ENCODE measurements at places on chromosomes 7 and 10.

- DNase-seq, result no peak
Observed at GRCh38 chr10:51162002-51162401, 87.7 kb downstream of the PRKG1 start.

- DNase-seq, result no peak
Observed at GRCh38 chr7:121608785-121609184, 212.7 kb upstream of the FAM3C start.

DNA sequence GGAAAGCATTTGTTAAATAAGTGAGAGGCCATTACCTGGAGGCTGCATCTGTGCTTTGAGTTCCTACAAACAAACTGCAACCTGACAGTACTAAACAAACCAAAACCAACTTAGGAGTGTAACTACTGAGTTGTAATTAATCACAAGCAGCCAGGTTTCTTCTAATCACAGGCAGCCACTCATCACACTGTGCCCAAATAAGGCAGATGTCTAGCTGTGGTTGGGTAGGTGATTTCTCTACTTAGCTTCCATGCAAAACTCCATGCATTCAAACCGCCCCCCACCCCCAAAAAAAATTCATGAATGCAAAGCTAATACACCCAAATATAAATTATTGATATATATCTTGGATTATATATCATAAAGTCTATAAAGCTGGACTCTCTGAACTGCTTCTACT lies 461.1 kb downstream of the ARL4A start:
- DNase-seq, result no peak

DNA sequence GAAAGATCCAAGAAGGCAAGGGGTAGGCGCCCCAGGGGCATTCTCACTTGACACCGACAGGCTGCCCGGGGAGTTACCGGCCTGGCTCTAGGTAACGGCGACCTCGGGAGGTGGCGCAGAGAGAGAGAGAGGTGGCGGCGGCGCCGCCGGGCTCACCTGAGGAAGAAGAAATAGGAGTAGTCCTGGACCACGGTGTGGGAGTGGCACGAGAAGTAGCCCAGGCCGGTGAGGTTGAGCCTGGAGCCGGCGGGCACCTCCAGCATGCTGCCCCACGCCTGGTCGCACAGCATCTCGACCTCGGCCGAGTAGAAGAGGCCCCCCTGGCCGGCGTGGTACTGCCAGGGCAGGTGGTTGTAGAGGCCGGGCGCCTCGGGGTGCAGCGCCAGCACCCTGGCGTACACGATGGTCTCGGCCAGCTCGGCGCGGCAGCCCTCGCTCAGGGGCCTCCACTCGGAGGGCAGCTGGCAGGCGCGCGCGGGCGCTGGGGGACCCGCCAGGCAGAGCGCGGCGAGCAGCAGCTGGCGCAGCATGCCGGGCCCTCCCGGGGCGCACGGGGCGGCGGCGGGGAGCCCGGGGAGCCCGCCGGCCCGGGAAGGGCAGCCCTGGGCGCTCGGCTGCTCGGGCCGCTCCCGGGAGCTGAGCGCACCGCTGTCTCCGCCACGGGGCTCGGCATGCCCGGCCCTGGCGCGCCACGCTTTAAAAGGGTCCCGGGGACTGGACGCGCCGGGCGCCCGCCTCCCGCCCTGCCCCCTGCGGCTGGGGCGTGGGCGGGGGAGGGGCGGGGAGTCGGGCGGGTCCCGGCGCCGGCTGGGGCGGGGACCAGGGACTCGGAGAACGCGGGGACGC lies at the start of gene CCDC3:
CCDC3 (minus strand) TSS at position 673 of the 846 bp plus-strand sequence; CDS start at position 530, 143 bp downstream.
- peak; percentile 37 for DNase-seq

DNA sequence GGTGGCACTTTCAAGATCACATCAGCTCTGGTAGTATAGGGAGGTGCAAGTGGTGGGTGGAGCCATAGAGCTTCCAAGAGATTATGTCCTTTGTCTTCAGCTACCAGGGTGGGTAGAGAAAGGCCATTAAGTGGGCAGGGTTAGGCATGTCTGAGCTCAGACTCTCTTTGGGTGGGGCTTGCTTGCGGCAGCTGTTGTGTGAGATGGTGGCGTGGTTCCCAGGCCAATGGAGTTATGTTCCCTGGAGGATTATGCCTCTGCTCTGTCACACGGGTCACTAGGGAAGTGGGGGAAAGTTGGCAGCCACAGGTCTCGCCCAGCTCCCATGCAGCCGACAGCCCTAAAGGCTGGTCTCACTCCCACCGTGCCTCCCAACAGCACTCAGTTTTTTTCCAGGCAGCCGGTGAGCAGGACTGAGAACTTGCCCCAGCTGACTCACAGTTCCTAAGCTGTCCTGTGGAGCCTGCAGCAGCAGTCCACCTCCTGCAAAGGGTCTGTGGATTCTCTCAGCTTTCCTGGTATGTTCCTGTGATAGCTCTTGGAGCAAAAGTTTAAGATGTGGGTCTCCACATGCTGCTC lies 459.0 kb downstream of the SH2D4B start:
- DNase-seq, result no peak

- no peak for DNase-seq
Observed at GRCh38 chr10:78900715-78901430, 167.9 kb upstream of the ZMIZ1 start.

DNA sequence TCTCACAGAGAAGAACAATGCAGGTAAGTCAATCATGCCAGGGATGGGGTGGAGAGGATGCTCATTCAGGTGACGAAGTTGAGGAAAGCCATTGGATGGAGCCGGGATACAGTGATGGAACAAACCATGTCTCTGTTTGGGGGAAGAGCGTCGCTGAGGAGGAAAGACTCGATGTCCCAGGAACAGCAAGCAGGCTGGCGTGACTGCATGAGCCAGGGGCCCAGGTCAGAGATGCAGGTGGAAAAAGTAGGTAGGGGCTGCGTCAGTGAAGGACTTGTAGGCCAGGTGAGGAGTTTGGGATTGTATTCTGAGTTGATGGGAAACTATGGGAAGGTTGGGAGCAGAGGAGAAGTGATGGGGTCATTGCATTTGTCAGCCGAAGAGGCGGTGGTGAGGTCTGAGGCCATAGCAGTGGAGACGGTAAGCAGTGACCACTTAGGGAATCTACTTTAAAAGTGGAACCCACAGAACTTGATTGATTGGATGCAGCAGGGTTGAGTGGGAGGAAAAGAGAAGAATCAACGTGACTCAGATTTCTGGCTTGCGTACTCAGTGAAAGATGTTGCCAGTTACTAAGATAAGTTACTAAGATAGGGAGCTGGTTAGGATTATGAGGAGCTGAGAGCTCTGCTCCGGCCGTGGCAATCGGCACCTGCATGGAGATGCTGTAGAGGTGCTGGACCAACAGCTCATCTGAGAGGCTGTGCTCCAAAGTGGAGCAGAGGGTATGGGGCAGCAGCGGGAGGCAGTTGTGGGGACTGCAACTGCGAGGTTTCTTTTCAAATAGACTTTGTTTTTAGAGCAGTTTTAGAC lies 12.5 kb upstream of the IL2RA start:
- DNase-seq, result no peak

- no peak for DNase-seq
Observed at GRCh38 chr7:91034459-91035368, 229.5 kb upstream of the FZD1 start.

- no peak for DNase-seq
Observed at GRCh38 chr7:78179211-78179610, 380.6 kb downstream of the PHTF2 start.

GRCh38 chr10:15460661-15461060 lies 89.6 kb upstream of the FAM171A1 start:
- DNase-seq, result no peak

DNA sequence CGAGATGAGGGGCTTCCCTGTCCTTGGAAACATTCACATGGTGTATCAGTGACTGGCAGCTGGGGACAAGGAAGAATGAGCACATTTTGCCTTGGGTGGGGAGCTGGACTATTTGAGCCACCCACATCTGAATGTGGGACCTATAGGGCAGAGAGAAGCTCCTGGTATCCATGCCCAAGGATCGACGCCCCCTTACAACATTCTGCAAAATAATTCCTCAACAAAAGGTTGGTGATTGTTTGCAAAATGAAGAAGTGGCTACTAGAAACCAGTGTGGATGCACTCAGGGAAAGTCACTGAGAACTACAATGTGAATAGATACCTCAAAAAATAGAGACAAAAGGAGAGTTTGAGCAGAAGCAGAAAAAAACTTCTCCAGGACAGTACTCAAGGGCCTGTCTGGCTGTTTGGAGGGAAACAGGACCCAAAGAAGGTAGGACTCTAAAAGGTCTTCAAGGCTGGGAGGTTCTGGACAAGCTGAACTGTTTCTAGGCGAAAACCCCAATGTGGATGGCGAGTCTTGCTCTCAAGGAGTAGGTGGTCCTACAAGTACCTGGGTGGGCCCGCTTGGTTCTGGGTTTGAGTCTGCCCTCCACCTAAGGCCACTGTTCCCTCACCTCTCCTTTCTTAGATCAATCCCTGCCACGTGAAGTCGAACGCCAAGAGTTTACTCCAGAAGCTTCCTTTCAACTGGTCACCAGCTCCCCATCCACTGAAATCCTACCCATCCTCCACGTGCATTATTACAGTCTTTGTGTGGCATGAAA lies 125.0 kb upstream of the ZNF746 start:
- no peak for DNase-seq

- DNase-seq, result no peak
Observed at GRCh38 chr7:3730276-3730675, 429.2 kb downstream of the SDK1 start.

- DNase-seq, result no peak
Observed at GRCh38 chr7:126529254-126529653, 723.5 kb downstream of the GRM8 start.
